ENCODE measurements at places on chromosomes 12 and 14. TPM values are rescaled to one million over a fixed set of nuclear protein-coding genes. Genes with fewer than 3 reads are reported as not detected.

TMPO gene
- total RNA-seq = 82.9 TPM

YARS2 gene
- 32.0 TPM for total RNA-seq

DPPA3 gene
- total RNA-seq = not detected

DAAM1 gene
- total RNA-seq = 31.1 TPM

GLIPR1L2 gene
- 0.56 TPM for total RNA-seq

PTHLH gene
- 287 TPM for total RNA-seq

RASSF3 gene
- total RNA-seq = 7.8 TPM

BCL2L2 gene
- 21.9 TPM for total RNA-seq

PTPRQ gene
- total RNA-seq = not detected

KRT7 gene
- 1,216 TPM for total RNA-seq

IL25 gene
- not detected for total RNA-seq

CCDC175 gene
- not detected for total RNA-seq

DCN gene
- total RNA-seq = 7.9 TPM

KRT72 gene
- not detected for total RNA-seq

RNF212B gene
- total RNA-seq = not detected

ACVRL1 gene
- 0.35 TPM for total RNA-seq

All from airway epithelial cell (primary cell).